ENCODE measurements at places on chromosomes 6 and 20.

- no peak for DNase-seq
Observed at GRCh38 chr6:113576310-113576709, 280.8 kb upstream of the MARCKS start.

- no peak for DNase-seq
Observed at GRCh38 chr6:100084991-100085364, 91.0 kb upstream of the MCHR2 start.

DNA sequence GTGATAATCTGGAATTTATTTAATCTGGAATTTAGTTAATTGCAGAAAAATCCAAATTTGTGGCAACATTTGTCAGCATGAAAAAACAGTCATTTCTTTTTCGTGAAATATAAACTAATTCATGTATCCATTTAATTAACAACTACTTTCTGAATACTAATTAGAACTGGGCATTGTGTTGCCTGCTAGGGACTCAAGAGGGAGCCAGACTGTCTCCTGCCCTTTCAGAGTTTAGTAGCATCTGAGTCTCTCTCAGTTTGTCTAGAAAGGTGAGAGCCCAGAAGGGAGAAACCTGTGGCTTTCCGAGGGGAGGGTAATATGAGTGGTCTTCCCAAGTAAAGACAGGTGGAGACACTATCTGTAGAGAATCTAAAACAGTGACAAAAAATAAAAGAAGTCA, 210.9 kb upstream of the HDDC2 start:
- no peak for DNase-seq

GRCh38 chr6:73349311-73349710, 4.8 kb downstream of the DPPA5 start:
- DNase-seq, result no peak

DNA sequence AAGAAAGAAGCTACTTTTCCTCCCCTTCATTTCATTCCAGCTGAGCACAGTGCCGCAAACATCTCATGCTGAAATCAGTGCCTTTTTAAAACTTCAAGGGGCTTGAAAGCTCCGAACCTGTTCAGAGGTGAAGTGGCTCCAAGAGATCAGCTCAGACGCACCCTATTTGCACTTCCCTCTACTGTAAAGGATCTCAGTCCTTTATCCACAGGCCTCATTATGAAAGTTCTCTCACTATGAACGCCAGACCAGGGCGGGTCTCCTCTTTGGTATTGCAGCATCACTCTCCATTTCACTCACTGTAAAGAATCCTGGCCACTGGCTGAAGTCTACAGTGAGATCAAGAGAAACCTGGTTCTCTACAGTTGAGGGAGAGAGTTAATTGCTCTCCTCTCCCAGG, 232.7 kb upstream of the POU3F2 start:
- no peak for DNase-seq

DNA sequence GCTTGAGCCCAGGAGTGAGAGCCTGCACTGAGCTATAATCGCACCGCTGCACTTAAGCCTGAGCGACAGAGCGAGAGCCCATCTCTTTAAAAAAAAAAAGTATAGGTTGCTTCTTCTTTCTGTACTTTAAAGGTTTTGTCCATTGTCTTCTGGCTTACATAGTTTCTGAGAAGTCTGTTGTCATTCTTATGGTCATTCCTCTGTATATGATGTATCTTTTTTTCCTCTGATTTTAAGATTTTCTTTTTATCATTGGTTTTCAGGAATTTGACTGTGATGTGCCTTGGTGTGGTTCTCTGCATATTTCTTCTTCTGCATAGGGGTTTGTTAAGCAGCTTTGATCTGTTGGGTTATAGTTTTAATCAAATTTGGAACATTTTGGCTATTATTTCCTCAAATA, 29.1 kb downstream of the QRSL1 start:
- no peak for DNase-seq

DNA sequence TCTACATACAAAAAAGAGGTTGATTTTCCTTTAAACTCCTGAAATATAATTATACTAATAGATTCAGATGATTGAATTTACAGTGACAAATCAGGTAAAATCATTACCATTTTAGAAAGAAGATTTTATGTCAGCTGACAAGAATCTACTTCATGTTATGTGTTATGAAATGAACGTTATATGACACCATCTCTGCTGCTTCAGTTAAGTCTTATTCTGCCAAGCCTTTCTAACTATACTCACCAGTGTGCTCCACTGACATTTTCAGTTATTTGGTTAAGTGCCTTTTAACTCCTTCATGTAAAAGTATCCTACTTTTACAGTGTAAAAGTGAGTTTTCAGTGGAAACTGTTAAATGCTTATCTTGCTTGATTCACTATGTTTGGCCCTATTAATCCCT, 80.4 kb downstream of the RWDD2A start:
- DNase-seq, result no peak

DNA sequence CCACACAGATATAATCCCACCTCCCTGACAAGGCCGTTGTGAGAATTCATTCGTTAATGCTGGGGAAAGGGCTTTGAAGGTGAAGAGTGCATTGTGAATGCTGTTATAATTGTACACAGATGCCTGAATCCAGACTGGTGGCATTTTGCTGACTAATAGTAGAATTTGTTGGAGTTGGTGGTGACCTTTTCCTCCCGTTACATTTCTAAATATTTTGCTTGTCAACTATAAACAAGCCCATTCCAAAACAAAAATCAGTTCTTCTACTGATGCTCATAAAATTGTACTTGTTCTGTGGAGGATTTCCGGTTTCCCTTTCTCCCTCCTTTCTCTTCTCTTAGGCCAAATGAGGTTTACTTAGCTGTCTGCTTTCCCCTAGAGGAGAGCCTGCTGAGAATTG, 253.1 kb upstream of the SUPT3H start:
- DNase-seq, result no peak

DNA sequence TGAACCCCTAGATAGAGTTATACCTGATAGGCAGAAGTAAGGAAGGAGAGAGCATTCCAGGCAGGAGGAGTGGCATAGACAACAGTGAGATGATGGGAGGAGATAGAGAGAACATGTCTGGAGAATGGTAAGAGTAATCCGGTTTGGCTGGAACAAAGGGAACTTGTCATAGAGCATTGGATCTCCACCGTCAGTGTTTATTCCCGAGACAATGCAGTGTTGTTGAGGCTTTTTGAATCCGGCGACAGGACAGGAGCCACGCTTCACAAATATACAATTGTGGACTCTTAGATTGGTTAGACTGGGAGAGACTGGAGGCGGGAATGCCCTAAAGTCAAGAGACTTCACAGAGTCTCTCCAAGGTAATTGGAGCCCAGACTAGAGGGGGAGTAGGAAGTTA, 119.8 kb downstream of the ANKS1A start:
- no peak for DNase-seq

DNA sequence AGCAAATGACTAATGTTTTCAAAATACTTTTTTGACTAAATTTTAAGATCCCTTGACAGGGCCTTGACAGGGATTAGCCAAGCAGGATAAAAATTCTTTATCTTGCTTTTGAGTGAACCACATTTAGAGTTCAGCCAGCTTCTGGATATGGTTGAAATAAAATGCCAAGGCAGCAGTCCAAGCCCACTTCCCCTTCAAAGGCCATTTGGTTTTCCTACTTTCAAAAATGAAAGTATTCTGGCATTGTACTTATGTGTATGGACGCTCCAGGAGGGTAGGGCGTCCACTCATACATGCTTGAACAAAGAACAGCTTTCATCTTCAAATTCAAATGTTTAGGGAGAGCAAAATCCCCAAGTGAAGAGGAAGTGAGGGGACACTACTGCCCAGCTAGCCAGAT, 82.3 kb upstream of the BCLAF1 start:
- DNase-seq, result no peak

GRCh38 chr20:23868321-23868720, 11.2 kb downstream of the CST5 start:
- DNase-seq, result no peak

- no peak for DNase-seq
Observed at GRCh38 chr20:24761220-24762065, 187.6 kb upstream of the CST7 start.

GRCh38 chr6:37495244-37495934, 4.3 kb downstream of the CCDC167 start:
- peak; percentile 47 for DNase-seq

GRCh38 chr6:33030245-33030644, 20.9 kb upstream of the HLA-DOA start:
- DNase-seq, result no peak

- no peak for DNase-seq
Observed at GRCh38 chr6:41572613-41573012, 26.4 kb downstream of the FOXP4 start.

- no peak for DNase-seq
Observed at GRCh38 chr6:4256969-4257368, 121.6 kb upstream of the ECI2 start.

GRCh38 chr6:127100510-127101140, 17.8 kb upstream of the RSPO3 start:
- no peak for DNase-seq

- no peak for DNase-seq
Observed at GRCh38 chr20:63617092-63617875, 9.6 kb downstream of the GMEB2 start.

DNA sequence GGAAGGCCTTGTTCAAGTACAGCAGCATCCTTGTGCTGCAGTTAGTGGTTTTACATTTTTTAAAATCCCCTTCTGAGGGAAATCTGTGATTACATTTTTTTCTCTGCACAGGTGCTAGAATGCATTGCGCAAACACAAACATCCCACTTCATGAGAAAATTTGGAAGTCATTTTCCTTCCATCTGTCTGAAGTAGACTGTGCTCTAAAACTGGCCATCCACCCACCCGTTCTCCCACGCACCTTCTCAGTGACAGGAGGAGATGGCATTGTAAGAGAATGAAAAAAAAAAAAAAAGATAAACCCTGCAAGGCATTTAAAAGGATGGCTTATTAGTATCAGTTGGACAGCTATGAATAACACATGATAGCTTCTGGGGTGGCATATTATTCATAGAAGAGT, 65.0 kb downstream of the SOBP start:
- no peak for DNase-seq

DNA sequence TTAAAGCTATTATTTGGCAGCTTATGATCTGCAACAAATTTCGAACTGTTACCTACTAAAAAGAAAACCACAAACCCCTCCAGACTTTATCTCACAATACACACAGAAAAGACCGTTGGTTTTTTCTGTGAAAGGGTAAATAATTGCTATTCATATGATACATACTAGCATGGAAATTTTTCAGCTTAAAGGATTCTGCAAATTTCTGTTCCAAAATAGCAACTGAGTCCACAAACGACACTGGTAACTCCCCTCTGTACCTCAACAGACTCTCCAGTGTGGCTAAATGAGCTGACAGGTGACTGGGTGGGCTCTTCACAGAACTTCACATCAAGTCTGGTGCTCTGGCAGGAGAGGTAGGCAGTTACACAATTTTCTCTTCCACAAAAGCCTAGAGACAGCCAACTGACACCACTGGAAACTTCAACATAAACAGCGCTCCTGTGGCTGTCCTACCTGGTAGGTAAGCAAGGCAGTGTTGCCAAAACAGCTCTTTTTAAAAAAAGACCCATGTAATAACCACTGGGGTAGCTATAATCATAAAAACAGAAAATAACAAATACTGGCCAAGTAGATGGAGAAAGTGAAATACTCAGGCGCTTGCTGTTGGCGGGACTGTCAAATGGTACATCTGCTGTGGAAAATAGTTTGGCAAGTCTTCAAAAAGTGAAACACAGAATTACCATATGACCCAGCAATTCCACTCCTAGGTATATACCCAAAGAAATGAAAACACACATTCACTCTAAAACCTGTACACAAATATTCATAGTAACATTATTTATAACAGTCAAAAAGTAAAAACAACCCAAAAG, 37.8 kb downstream of the ELOVL5 start:
- DNase-seq, result no peak

DNA sequence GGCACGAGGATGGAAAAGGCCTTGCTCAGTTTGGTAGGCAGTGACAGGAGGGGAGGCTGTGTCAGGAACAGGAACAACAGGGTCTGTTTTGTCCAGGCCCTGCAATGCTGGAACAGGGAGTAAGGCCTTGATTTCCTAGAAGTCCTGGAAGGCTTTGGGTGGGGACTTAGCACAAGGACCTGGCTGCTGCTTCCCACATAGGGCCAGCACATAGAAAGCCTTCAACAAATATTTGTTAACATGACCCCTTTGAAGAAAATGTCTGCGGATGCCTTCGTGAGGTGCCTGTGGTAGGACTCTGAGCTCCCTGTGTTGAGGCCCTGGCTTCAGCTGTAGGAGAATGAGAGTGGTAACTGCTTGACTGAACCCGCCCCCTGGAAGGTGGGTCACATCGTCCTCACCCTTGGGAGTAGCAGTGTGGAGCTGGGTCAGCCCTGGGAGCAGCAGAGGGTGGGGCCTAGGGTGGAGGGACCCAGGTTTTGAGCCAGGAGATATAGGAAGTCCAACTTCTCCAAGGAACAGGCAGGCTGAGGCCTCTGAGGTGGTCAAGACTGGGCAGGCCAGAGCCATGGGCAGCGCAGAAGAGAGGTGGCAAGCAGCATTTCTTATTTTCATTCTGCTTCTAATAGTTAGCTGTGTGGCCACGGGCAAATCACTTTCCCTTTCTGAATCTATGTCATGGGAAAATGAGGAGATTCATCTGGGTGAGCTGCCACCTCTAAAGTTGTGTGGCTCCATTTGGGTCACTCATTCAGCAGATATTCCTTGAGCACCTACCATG, 50.0 kb downstream of the CNBD2 start:
- no peak for DNase-seq

DNA sequence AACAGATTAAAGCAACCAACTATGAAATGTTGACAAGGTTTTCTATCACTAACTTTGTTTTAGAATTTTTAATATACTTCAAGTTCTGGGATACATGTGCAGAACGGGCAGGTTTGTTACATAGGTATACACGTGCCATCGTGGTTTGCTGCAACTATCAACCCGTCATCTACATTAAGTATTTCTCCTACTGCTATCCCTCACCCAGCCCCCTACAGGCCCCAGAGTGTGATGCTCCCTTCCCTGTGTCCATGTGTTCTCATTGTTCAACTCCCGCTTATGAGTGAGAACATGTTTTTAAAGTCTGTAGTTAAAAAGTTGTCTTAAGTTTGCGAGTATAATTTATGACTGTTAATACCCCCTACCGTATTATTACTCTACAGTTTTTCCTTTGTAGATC, 844.3 kb upstream of the MANEA start:
- no peak for DNase-seq

DNA sequence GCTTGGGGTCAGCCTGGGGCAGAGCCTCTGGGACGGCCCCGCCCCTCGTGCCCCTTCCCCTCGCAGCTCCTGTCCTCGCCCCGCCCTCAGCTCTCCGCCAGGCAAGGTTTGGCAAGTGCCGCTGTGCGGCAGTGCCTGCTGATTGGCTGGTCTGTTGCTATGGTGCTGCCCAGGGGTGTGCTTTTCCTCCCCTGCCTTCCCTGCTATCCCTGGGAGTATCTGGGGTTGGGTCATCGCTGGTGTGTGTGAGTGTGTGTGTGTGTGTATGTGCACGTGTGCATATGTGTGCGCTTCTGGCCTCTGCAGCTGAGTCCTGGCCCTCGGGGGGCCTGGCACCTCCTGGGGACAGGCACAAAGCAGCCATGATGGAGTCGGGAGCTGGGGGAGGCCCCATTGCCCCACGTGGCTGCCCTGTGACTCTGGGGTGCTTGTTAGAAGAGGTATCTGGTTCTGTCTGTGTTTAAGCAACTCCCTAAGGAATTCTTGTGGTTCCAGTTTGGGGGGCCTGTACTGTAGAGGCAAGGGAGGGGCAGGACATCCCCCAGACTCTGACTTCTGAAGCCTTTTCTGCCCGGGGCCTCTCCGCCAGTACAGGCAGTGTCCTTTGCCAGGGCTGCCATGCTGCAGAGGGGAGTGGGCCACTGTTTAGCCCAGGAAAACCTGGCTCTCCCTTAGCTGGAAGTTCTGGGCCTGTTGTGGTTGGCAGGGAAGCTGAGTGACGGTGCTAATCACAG, 6.9 kb downstream of the RTEL1 start:
- DNase-seq, result no peak

- no peak for DNase-seq
Observed at GRCh38 chr6:166415306-166415705, 32.6 kb upstream of the MPC1 start.

Measured in NCI-H1436 (cell line).